Osteocyte (in vitro differentiated cells): ENCODE measurements at places on chromosomes 3 and 15.
A peak's percentile ranks its signal among the peaks of the same experiment; 100 is the strongest.

DNA sequence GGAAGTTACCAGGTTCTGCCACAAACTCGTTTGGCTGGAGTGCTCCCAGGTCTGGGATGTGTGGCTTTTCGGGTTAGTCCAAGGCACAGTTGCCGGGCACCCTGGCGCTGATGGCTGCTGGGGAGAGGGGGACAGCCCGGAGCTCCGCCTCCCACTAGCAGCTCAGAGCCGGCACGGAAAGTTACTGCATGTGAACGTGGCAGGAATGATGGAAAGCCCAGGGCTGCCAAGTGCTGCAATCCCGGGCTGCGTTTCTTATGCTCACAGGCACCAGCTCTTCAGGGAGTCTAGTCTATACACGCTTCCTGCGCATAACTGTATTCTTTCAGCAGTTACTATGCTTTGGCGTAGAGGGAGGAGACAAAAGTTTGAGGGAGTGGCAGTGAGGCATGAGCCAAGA lies 141.8 kb upstream of the ICE2 start:
- no peak for DNase-seq

DNA sequence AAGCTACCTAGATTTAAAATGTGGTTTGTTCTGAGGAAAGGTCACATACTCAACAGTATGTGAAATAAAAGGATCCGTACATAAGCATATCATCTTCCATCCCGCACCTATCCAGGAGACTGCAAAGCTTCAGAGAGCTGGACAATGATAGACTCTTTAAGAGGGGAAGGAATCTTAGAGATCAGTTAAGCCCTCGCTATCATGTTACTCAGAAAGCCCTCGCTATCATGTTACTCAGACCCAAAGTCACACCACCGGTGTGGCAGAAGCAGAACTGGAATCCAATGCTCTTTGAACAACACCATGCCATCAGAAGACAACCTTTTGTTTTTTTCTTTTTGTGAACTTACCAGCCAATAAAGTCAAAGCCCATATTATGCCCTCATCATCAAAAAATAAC lies 5.8 kb downstream of the ANO10 start:
- no peak for DNase-seq

DNA sequence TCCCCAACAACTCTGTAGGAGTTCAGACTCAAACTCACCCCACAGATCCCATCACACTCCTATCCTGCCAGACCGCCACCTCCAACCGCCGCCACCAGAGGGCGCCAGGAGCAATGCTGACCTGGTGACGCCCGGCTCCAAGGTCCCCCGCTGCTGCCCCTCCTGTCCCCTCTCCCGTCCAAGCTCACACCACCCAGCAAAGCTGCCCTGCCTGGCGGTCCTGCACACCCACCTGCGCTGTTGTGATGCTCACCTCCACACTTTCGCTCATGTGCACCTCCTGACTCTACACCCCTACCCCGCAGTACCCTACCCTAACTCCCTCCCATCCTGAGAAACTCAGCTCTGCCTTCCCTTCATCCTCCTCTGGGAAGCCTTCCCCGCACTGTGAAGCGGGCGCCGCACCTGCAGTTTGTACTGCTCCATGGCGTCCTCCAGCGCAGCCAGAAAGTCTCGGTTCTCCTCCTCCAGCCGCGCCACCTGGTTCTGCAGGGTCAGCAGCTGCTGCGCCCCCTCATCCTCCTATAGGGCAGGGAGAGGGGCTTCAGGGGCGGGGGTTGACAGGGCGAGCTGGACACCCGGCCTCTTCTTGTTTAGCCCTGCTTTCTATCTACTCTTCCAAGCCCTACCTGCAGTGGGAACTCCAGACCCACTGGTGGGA lies 7.9 kb downstream of the KIF7 start:
- DNase-seq, result peak; percentile 93

DNA sequence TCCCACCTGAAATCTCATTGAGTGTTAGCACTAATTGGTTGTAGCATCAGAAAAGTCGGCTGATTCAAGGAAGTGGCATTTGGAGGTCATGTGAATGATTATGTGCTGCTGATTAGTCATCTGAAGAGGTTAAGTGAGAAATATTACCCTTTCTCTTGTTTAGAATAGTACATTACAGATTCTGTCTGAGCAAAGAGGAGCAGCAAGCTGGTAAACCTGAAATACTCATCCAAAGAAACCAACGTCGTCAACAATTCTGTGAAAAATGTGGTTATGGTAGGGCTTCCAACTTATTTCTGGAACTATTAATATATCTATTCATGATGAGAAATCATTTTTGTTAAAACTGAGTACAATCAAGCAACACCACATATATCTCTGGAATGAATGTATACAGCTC lies 1024.9 kb downstream of the TUSC7 start:
- no peak for DNase-seq

- DNase-seq, result no peak
These were observed 66.6 kb downstream of the P3H2 start for GRCh38 chr3:190053919-190054672.

DNA sequence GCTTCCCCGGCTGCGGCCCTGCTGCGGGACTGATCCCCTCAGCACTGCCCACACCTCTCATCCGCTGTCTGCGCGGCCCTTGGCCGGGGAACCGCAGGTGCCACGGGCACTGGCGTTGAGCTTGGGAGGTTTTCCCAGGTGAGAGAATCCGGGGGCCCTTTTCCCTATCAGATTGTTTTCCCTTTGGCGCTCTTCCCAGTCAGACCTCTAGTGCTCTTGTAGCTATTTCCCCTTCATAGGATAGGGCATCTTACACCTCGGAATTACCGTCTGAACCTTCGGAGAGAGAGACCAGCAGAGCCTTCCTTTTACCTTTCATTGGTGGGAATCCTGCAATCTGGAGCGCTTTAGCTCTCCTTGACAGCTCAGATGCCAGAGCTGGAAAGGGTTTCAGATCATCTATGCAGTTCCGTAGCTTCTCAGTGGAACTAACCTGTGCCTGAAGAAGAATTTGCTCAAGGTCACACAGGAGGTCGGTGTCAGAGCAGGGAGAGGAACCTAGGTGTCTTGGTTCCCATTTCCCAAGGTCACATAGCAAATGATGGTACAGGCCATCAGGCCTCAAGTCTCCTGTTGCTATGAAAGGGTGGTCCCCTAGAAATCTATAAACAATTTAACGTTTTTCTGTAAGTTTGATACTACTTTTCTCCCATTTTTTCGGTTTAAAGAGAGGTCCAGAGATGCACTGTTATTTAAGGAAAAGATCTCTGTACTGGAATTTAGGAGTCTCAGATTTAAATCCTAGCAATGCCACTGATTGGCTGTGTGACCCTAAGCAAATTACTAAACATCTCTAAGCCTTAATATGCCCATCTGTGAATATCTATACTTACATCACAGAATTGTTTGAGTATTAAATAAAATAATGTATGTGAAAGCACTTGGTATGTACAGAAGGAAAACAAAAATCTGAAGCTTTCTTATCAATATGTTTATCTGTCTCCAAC lies 916 bp downstream of the IDH3A start:
- DNase-seq, result no peak

GRCh38 chr15:80699981-80700380 lies 4.9 kb downstream of the ABHD17C start:
- DNase-seq, result no peak

DNA sequence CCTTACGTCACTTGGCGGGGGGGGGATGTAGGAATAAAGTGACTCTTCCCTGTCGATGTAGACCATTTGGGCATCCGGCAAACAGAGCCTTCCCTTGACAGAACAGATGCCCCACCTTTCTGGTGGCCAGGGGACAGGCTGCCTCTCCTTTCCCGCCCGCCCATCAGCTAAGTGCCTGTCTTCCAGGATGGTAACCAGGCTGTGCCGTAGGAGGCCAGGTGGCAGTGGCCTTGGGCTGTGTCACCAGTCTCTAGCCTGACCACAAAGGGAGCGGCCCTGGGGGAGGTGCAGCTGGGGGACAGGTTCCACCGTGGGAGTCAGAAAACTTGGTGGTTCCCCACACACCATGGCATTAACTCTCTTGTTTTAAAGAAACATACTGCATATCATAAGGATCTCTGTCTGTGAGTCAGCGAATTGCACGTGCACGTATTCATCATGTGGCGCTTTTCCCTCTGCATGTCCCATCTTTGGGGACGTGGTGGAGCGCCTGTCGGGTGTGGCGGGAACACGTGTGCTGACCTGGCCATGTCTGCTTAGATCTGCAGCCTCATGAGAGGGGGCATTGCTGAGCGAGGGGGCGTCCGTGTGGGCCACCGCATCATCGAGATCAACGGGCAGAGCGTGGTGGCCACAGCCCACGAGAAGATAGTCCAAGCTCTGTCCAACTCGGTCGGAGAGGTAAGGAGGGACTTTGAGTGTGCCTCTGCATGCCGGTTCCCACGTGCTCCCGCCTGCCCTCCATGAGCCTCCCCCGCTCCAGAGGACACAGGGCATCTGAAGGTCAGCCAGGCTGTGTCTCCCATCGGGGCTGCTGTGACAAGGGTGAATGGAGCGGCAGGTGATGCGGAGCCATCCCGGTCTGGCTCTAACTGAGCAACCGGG lies 156.0 kb downstream of the NSMCE3 start:
- DNase-seq, result no peak

GRCh38 chr15:89130201-89130600 lies 41.9 kb downstream of the ABHD2 start:
- no peak for DNase-seq

GRCh38 chr3:9976721-9977709 lies 9.6 kb downstream of the EMC3 start:
- no peak for DNase-seq

GRCh38 chr3:175672119-175672689 lies 813.1 kb downstream of the NAALADL2 start:
- DNase-seq, result no peak

GRCh38 chr15:61186905-61187741 lies 42.0 kb downstream of the RORA start:
- DNase-seq, result no peak

DNA sequence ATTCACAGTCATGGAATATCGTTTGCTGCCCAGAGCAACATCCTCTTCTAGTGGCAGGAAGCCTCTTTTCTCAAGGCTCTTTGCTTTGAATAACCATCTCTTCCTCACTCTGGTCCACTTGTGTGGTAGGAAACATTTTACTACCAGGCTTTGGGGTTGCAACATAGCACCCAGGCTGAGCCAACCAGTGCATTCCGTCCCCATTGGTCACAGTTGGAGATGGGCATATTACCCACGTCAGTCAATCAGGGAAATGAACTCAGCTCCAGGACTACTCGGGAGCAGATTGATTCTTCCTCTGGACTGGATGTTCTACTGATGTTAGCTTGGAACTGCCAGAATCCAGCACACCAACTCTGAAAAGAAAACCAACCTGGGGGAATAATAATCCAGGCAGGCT lies 4.2 kb upstream of the PEX5L start:
- no peak for DNase-seq

DNA sequence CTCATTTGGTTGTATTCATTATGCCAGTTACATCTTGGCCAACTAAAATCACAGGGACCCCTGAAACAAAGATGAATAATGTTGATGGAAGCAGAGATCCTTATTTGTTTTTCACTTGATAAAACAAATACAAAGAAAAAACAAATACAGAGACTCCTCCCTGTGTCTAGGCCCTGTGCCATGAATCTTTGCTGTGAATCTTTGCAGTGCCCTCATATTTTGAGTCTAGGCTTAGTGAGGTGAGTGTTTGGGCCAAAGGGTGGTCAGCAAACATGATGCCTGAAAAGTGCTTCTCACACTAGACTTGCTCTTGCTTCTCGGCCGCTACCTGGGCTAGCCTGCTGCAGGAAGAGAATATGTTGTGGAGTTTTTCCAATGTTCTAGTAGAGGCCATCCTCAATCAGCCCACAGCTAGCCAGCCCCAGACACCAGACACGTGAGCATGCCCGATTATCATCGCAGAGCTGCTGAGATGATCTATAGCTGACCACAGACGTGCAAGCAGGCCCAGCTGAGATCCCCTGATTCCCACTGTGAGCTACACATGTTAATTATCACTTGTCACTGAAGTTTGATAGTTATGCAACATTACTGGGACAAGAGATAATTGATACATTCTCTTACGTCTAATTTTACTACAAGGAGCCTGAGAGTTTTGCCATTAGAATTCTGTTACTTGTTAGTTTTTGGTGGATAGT lies 191.4 kb downstream of the THRB start:
- no peak for DNase-seq

DNA sequence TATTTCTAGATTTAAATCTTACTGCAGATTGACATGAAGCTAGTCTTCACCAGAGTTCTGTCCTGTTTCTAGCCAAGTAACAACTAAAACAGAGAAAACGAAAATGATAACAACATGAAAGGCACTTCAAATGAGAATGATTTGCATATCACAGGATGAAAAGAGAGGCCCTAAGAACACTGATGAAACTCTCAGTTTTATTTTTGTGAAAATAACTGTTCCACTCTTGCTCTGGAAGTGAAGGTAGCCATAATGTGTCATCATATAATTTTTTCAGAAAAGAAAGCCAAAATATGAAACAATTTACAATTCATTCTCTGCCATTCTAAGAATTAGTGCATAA lies 274.4 kb downstream of the ADAMTSL3 start:
- DNase-seq, result no peak

GRCh38 chr3:129131465-129132088 lies 10.0 kb upstream of the RAB43 start:
- no peak for DNase-seq

DNA sequence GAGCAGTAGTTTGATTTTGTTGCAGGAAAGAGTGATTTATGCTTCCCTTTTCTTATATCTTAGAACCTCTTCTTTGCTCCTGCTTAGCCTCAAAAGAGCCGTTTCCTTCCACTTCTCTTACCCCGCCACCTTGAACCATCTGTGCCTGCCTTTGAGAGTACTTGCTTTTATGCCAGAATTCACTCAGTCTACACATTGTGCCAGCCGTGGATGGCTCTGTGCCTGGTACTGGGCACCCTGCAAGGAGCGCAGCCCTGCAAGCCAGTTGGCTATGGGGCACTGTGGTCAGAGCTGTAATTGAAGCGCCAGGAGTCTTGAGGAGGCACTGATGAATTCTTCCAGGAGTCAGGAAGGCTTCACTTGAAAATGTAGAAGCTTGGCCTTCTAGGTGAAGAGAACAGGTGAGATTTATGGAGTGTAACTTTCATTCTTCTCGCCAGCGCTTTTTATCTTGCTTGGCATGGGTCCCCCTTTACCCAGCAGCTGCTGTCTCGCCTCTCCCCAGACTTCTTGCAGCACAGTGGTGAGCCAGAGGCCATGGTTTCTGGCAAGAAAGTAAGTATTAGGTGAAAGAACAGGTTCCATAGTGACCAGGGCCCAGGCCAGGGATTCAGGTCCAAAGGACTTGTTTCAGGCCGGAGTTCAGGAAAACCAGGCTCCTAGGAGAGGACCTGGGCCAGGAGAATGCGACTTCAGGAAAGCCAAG lies 4.9 kb downstream of the TMED3 start:
- no peak for DNase-seq

DNA sequence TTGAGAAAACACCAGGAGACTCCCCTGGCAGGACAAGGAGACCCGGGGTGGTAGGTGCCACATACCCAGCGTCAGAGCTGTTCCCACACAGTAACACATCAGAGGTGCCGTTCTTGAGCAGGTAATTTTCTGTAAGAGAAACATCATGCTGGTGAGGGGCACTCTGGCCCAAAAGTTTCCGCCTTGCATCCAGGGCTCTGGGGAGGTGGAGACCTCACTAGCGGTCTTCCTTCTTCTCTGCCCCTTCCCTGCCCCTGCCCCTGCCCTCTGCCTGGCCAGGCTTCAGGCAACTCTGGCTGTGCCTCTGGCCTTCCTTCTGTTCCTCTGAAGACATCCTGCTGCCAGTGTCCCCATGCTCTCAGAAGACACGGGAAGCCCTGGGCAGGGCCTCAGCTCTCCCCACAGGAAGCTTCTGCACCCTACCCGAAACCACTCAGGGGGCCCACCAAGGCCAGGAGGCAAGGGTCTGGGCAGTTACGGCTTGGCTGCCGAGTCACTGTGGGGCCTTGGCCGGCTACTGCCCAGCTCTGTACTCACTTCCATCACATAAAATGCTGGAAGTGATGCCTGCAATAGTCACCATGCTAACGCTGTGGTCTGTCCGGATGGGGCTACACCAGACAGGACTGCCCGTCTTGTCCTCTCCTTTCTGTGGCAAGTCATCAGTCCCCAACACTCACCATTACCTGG lies 41.3 kb downstream of the SCN5A start:
- no peak for DNase-seq
